ENCODE measurements at places on chromosomes 12 and 14.
A peak's percentile ranks its signal among the peaks of the same experiment; 100 is the strongest.

DNA sequence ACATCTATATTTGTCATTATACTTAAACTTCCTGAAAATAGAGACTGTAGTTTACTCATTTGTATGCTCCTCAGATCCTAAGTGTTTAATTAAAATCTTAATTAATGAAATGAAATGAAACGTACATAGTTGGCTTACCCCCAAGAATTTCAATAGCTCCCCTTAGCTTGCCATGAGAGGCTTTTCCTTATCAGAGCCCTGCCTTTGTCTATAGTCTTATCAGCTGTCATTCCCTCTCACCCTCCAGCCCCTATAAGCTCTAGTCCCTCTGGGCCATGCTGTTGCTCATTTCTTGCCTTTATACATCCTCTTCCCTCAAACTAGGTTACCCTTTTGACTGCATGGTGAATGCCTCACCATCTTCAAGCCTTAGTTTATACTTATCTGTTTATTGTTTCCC is 1.1 kb upstream of the RTRAF start:
- DNase-seq = no peak

GRCh38 chr12:78584695-78585094 is 279.9 kb upstream of the SYT1 start:
- peak; percentile 45 for DNase-seq

GRCh38 chr14:75247286-75247922 is 31.2 kb upstream of the FOS start:
- no peak for DNase-seq

- DNase-seq = no peak
These were observed 1472.5 kb upstream of the SEL1L start for GRCh38 chr14:83006121-83006670.

GRCh38 chr12:76041406-76041805 is 9.8 kb upstream of the PHLDA1 start:
- no peak for DNase-seq

DNA sequence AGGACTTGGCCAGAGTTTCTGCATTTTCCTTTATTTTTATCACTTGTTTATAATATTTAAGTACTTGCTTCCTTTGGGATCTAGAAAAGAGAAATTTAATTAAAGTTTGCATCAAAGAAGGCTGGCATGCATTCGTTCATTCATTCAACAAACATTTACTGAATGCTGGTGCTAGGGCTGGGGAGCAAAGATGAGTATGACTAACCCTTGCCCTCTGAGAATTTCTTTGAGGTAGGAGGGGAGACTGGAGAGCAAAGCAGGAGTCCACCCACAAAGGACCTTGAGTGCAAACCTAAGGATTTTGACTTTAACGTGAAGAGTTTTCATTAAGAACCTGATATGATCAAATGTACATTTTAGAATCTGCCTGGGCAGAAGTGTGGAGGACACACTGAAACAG is 16.1 kb upstream of the NT5DC3 start:
- no peak for DNase-seq

DNA sequence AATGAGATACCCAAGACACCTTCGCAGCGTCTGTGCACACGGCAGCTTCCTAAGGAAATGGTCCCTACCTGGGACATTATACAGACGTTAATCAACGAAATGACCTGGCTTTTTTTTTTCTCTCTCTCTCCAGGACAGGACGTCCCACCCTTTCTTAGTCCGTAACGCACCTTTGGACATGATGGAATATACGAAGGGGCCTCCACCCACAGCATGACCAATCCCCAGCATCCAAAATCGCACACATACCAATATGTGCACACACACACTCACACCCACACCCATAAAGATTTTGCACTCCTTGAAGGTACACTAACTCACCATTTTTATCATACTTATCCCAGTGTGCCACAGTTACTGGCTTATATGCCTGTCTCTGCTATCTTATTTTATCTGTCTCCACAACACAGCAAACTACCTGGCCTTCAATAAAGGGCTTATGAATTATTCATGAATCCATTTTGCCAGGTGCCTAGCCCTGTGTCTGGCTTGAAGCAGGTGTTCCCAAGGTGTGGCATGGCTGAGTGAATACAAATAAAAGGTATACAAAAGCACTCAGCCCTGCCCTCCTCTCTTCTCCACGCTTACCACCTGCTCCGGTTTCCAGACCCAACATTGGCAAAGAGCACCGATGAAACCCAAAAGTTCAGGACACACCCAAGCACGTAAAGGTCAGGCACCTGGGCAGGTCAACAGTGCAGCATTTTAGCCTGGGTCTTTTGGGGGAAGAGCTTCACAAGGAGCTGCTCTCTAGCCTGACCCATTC is 2.2 kb downstream of the SCNN1A start:
- no peak for DNase-seq

- peak; percentile 36 for DNase-seq
These were observed 116.1 kb downstream of the PLEKHA5 start for GRCh38 chr12:19245666-19246065.

DNA sequence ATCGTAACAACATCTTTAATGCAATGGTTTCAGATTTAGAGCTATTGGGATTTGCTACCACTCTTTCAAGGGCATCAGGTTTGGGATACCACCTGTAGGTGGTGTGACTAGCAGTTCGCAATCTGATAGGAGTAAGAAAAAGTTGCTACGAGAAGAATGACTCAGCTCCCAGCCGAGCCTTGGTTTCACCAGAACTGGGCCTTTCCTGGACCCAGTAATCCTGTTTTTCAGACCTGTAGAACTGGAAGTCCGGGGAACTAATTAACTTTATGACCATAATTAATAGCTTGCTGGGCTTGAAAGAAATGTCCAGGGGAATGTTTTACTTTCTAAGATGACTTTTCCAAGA is 770 bp downstream of the ABHD4 start:
- DNase-seq = peak; percentile 65

DNA sequence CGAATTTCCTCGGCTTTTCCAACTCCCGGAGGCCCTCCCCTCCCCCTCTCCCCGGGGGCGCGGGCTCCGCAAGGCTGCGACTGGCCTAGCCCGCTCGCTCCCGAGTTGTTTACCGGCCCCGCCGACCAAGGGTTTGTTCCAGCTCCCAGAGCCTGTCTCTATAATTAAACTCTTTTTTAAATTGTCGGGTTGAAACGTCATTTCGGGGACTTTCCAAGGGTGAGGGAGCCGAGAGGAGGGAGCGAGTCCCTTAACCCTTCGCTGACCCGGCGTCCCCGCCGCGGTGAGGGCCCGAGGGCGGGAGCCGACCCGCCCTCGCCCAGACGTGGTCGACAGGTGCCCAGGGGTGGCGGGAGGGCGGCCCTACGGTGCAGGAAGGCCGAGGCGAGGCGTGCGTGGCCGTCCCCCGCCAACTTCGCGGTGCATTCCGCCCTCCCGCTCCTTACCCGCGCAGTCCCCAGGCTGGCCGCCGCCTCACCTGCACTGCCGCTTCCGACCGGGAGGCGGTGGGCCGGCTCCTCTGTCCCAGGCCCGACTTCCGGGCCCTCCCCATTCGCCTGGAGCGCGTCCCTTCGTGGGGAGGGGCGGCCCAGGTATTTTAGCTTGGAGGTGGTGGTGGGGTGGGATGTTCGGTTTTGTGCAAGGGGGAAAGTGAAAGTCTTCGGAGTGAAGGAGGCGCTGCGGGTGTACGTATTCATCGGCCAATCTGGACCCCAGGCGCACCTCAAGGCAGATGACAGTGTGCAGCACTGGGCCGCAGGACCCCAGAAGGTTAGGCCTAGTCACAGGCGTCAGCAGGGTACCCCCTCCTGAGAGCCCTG is 2.9 kb upstream of the ZFP36L1 start:
- DNase-seq = peak; percentile 65
